ENCODE measurements at places on chromosomes 16 and 17.

DNA sequence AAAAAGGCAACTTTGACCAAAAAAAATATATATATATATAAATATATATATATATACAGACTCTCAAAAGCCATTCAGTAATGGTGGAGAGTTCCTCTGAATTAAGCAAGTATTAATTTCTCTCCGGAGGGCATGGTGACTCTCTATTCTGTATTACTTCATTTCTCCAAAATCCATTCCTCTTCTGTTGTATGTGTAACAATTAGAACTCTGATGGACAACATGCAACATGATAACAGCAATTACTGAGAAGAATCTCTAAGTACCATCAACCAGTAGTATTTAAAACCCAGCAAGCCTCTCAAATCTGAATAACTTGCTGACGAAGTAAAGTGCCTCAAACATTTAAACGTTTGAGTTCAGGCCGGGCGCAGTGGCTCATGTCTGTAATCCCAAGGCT lies 2.3 kb downstream of the GRB2 start:
- no peak for DNase-seq

GRCh38 chr16:83842291-83842690 lies 34.5 kb downstream of the HSBP1 start:
- no peak for DNase-seq

DNA sequence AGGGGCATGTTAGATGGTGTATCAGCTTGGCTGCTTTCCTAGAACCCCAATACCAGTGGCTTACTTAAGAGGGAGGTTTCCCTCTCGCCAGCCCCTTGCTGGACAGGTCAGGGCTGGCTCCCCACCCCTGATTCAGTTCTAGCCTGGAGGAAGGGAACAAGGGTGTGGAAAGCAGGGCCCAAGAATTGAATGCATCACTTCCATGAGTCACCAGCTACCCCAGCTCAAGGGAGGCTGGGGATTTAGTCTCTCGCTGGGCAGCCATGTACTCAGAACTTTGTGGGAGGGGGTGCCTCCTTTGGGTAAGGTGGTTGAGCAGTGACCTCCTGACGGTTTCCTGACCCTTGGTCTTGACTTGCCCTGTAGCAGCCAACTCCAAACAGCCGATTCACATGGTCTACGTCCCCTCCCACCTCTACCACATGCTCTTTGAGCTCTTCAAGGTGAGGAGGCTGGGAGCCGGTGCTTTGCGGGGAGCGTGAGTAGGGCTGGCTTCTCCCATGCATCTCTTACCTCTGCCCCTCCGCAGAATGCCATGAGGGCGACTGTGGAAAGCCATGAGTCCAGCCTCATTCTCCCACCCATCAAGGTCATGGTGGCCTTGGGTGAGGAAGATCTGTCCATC lies 12.8 kb downstream of the PDK2 start:
- no peak for DNase-seq

- DNase-seq = no peak
These were observed 1.6 kb upstream of the EDC4 start for GRCh38 chr16:67871256-67871655.

GRCh38 chr17:49629447-49629846 lies 48.5 kb downstream of the SPOP start:
- no peak for DNase-seq

Data from left lobe of liver (tissue), 2 donors.